H4 (cell line): ENCODE measurements at places on chromosomes 4 and X. TPM values are rescaled to one million over a fixed set of nuclear protein-coding genes. Genes with fewer than 3 reads are reported as not detected.

- DNase-seq = no peak
Observed at GRCh38 chr4:7742807-7743280, 196.8 kb downstream of the AFAP1 start.

DNA sequence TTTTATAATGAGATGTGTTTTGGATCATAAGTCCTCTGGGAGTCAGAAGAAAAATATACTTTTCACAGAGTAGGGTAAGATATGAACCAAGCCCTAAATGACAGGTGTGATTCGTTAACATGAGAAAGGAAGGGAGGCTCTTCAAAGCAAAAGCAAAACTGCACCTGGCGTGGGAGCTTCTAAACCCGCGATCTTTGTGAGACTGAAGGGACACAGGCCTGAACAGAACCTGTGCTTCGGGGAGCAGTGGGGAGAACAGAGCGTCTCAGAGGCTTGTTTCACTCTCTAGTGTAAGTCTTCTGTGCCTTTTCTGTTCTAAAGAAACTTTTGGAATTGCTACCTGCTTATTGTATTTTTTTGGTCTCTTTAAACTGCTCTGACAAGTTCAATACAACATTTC lies 30.2 kb upstream of the CYP4V2 start:
- no peak for DNase-seq

DNA sequence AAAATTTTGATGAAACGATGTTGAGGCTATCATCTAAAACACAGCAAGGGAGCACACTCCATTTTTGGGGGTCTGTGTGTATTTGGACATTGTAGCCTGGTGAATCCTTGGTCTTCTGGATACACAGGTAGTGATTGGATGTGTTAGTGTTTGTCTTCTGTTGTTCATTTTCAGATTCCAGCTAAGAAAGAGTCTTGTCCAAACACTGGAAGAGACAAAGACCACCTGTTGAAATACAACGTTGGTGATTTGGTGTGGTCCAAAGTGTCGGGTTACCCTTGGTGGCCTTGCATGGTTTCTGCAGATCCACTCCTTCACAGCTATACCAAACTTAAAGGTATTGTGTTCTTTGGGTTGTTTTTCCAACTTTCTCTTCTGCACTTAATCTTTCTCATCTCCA lies 32.8 kb downstream of the NSD2 start:
- no peak for DNase-seq

DNA sequence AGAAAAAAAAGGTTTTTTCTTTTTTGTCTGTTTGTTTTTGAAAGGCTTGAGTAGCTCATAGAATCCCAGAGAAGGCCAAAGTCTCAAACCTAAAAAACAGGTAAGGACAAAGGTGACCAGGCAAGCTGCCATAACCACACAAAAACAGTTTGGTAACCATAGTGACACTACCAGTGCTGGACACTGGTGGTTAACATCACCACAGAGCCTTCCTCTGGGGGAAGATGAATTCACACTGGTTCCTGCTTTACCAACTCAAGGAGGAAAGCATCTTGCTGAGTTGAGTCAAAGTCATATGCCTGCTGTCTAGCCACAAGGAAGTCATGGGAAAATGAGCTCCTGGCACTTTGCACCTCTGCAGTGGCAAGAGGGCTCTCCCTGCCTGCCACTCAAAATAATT lies 32.5 kb downstream of the IDS start:
- no peak for DNase-seq

DNA sequence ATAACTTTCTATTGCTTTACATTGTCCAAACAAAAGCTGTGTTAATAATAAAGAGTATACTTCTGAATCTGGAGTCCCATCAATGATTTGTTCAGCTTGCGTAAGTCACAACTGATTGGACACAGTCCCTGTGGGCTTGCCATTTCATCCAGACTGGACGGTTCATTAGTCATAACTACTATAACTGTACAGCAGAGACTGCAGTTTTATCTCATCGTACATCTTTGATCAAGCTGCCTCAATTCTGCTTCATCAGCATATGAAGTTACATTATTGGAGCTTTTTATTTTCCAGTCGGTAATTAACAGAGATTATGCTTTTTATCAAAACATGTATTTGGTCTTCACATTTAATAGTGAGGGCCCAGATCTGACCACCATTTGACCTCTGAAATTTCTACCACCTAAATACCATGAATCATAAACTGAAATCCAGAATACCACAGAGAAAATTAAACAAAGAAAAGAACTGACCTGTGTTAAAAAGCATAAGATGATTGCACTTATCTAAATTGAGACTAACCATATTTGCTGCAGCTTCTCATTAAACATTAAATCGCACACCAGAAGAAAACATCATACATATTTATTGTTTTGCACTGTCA lies 12.5 kb upstream of the MAB21L2 start:
- peak; percentile 57 for DNase-seq

GRCh38 chrX:110669572-110669971 lies 126.0 kb downstream of the CHRDL1 start:
- DNase-seq = no peak

- DNase-seq = peak; percentile 64
Observed at GRCh38 chr4:51843309-51844152, 578 bp downstream of the DCUN1D4 start.

GRCh38 chrX:132758759-132759158 lies 199.7 kb downstream of the HS6ST2 start:
- DNase-seq = no peak

DNA sequence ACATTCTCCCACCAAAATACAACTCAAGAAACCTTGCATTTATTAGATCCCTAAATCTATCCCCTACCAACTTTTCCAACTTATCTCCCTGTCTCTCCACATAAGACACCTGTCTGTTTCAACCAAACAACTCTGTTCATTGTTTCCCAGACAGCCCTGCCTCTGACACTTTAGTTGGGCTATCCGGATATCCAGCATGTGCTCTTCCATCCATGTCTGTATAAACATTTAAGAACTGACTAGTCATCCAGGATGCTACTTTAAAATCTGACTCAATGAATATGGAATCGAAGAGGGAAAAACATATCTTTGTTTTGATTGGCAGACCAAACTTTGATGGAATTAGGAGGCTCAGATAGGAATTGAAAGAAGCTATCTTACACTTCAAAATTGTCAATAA lies 143.2 kb upstream of the DCAF8L1 start:
- DNase-seq = no peak

DNA sequence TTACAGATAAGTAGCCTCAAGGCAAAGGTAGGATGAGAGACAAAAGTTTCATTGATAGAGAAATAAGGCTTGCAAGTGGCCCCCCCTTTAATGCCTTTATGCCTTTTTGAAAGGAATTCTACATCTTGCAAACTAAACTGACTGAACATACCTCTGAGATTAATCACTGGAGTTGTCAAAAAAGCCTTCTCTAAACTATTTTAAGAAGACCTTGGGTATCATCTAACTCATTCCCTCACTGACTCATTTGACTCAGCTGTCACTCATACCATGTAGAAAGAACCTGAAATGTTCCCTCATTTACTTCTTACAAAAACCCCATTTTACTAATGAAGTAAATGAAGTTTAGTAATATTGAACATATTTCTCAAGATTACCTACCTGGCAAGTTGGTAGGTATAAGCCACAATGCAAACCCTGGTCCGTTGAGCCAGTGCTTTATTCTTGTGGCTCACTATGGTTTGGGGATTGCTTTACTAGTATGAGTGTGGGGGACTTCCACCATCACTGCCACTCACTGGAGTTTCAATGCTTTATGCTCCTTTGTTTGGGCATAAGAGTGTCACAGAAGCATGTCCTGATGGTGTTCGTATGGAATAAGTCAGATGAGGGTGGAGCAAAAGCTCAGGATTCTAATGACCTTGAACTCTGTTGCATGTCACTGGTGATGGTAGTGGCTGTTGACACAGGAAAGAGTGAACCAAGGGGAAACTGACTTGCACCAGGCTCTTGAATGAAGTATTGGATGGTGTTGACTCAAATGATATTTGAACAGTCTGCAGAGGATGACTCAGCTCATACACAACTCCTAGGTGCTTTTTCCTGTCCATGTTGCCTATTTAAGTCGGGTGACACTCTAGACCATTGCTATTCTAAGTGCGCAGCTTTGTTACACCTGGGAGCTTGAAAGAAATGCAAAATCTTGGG lies 305.5 kb upstream of the EMCN start:
- DNase-seq = no peak

- no peak for DNase-seq
Observed at GRCh38 chr4:110139111-110139510, 59.3 kb downstream of the ELOVL6 start.

GRCh38 chr4:153528705-153529485 lies 62.7 kb downstream of the TMEM131L start:
- no peak for DNase-seq

- DNase-seq = no peak
Observed at GRCh38 chrX:11080741-11081305, 30.3 kb upstream of the HCCS start.

DNA sequence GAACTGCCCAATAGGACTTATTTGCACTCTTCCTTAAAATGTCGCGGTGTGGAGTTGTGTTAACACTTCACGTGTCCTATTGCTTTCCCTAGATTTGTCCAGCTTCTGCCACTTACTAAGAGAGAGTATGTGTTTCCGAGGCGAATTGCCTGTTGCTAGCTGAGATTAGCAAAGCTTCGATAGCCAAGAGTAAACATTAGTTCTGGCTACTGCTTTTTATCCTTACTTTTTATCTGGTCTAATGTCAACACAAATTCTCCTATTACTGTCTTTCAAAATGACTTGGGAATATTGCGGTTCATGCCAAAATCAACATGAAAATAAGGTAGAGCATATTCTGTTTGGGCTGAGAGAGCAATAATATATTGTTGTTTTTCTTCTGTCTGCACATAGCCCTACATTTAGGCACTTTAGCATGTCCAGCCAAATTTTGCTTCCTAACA lies 90.4 kb upstream of the VEGFC start:
- DNase-seq = peak; percentile 77

TRIM60 gene
- total RNA-seq = not detected in 2 replicates

CTAG1A gene
- total RNA-seq = not detected in 2 replicates

OPRPN gene
- total RNA-seq = not detected in 2 replicates

NUDT10 gene
- total RNA-seq = 11.6 and 14.6 TPM in 2 replicates

CXorf58 gene
- 0.04 TPM in 1 of 2 replicates, not detected in the other for total RNA-seq

CENPVL1 gene
- not detected in 2 replicates for total RNA-seq

AR gene
- total RNA-seq = 6.5 and 7.6 TPM in 2 replicates

NXF3 gene
- 0.10 TPM in 1 of 2 replicates, not detected in the other for total RNA-seq

MAPK10 gene
- total RNA-seq = 3.8 and 8.1 TPM in 2 replicates
